Activated naive CD4-positive, alpha-beta T cell treated with anti-CD3 and anti-CD28 coated beads, Interleukin-2, amount 50 U/mL, for 16 hours (primary cell): ENCODE measurements at places on chromosomes 3 and 15.

GRCh38 chr3:26406636-26407035 lies 215.9 kb upstream of the LRRC3B start:
- no peak for DNase-seq

DNA sequence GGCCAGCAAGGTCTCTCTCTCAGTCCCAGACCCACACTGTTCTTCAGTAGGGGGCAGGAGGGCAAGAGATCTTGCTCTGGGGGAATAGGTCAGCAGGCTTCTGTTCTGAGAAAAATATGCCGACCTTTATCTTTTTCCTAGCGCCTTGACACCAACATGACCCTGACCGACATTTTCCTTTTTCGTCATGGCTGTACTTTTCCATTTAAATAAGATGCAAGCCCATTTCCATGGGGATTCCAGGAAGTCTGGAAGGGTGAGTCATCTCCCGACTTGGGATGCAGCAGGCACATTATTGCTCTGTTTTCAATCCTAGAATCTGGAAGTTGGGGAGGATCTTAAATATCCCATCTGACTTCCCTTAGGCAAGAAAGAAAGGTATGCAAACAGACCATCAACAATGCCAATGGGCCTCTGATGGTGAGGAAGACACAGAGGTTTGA lies 261.5 kb upstream of the LRTM1 start:
- no peak for DNase-seq

GRCh38 chr3:167705840-167706239 lies 28.9 kb downstream of the PDCD10 start:
- no peak for DNase-seq

DNA sequence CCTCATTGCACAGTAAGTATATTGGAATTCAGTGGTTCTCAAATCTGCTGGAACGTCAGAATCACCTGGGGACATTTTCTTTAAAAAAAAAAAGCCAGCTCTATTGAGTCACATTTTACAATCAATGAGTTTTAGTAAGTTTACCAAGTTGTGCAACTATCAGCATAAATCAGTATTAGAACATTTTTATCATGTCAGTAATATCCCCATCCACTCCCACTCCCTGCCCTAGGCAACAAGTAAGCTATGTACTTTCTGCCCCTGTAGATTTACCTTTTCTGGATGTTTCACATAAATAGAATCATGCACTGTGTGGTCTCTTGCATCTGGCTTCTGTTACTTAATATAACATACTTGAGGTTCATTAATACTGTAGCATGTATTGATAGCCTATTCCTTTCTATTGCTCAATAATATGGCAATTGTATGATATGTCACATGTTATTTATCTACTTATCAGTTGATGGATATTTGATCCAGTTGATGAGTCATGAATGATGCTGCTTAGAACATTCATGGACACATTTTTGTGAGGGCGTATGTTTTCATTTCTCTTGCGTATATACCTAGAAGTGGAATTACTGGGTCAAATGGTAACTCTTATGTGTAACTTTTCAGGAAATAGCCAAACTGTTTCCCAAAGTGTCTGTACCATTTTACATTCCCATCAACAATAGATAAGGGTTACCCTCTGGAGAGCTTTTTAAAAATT lies 180.5 kb downstream of the THSD4 start:
- DNase-seq, result no peak

- no peak for DNase-seq
These were observed 67.8 kb downstream of the ITGA11 start for GRCh38 chr15:68364028-68364659.

- no peak for DNase-seq
These were observed 16.0 kb upstream of the CCR2 start for GRCh38 chr3:46337911-46338310.

DNA sequence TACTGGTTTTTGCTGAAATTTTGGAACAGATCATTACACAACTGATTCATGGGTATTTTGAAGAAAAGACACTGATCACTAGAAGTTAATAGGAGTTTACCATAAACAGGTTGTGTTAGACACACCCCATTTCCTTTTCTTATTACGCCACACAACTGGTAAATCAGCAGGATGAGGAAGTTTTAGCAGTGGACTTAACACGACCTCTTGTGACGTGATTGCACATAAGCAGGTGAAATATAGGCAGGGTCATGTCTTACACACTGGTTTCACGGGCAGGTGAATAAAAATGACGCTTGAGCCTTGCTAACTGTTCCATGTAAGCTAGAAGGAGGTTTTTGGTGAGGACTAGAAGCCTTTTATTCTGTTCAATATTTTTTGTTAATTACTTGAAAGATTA lies 27.1 kb upstream of the TPRG1 start:
- DNase-seq, result no peak

DNA sequence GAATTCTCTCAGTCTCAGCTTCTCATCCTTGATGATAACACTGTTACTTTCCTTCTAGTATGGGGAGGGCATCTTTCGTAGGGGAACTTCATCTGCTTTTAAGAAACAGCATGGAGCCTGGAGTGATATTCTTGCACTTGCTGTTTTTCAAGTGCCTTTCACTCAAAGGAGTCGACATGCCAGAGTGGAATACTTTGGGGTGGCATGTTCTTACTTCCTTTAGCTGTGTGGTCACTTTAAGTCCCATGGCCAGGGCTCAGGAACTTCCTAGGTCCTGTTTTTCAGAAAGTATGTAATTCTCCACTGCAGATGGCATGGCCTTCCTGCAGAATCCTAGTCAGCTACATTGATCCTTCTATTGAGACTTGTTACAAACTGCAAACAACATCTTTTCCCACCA lies 28.1 kb upstream of the CDCP1 start:
- DNase-seq, result no peak

GRCh38 chr15:31802761-31803160 lies 227.6 kb upstream of the CHRNA7 start:
- no peak for DNase-seq

DNA sequence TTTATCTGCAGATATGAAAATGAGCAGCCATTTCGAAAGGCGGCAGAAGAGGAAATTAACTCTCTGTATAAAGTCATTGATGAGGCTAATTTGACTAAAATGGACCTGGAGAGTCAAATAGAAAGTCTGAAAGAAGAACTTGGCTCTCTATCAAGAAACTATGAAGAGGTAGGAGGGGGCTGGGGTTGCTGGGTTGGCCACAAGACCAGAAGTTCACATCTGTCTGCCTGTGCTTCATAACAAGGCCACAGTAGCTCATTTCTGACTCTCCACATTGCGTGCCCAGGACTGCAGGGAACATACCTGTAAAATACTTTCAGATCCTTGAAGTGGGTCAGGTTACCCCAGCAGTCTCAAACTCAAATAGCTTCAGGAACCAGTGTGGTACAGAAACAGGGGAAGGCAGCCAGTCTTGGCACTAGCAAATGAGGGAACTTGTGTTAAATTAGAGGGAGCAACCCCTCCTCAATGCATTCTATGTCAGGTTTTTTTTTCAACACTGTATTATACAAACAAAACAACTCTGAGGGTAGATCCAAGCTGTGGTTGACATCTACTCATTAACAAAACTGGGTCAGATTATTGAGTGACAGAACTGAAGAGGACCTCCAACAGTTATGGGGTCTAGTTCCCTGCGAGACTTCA lies 48.7 kb downstream of the BFSP2 start:
- peak; percentile 36 for DNase-seq
